SHP77 (cell line): ENCODE measurements at places on chromosomes 5 and 9.
A peak's percentile ranks its signal among the peaks of the same experiment; 100 is the strongest.

DNA sequence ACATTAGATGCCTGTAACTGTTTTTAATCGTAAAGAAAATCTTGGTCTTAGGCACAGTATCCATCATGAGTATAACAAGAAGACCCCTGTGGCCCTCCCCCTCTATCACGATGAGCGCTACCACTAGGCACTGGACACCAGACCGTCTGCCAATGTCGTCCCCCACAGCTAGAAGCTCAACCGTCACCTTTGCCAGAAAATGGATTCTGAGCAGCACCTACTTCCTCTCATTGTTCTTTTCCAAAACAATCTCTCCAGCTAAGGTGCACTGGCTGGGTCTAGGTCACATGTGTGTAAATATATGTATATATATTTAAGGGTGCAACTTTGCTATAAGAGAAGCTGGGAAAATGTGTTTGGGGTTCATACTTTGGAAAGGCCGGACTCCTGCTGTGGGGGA lies 15.7 kb upstream of the SSBP2 start:
- no peak for DNase-seq

DNA sequence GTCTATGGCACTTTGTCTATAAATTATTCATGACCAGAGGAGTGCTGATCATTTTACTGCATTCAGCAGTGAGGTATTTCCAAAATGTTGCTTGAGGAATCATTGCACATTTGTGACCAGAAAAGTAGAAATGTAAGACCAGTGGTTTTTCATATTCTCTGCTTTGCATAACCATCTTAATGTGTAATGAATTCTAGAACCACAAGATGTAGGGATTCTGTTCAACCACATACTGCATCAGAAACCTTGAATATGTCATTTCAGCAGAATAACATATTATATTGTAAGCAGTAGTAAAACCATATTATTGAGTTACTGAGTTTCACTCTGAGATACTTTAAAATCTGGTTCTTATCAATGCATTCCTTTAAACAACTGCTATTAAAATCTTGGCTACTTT lies 1243.4 kb downstream of the MAT2B start:
- DNase-seq, result no peak

DNA sequence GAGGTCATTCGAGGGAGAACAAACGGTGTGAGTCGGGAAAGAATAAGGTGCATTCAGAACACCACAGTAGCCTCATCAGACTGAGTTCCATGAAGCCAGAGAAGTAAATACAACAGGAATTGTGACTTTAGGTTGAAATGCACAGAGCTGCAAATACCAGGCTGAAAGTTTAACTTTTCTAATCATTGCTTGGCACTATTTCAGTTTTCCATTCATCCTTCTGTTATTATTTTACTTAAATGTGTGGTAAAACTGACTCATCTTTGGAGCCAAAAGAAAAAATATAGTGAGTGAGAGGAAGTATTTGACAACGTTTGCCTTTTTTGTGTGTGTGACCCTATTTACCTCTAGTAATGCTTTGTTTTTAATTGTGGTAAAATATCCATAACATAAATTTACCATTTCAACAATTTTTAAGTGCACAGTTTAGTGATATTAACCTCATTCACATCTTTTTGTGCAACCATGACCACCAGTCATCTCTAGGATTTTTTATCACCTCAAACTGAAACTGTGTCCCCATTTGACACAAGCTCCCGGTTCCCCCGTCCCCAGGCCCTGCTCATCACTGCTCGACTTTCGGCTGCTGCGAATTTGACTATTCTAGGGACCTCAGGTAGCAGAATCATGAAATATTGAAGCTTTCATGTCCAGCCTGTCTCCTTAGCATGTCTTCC lies 166.8 kb downstream of the HSD17B3 start:
- no peak for DNase-seq

DNA sequence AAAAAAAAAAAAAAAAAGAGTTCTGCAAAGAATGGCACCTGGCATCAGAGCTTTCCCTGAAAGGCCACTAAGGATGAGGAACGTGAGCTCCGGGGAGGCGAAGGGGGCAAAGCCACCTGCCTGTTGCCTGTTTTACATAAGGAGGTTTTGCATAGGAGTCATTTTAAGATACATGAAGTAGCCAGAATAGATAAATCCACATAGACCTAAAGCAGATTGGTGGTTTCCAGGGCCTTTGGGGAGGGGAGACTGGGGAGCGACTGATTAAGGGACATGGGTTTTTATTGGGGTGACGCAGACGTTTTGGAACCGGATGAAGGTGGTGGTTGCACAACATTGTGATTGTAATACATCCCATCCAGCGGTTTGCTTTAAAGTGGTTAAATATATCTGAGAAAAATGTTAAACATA lies 7.1 kb downstream of the NEK6 start:
- DNase-seq, result no peak

GRCh38 chr5:112779531-112779930 lies 41.8 kb downstream of the APC start:
- no peak for DNase-seq

- no peak for DNase-seq
Measured at GRCh38 chr5:137688210-137688840, 47.6 kb downstream of the KLHL3 start.

DNA sequence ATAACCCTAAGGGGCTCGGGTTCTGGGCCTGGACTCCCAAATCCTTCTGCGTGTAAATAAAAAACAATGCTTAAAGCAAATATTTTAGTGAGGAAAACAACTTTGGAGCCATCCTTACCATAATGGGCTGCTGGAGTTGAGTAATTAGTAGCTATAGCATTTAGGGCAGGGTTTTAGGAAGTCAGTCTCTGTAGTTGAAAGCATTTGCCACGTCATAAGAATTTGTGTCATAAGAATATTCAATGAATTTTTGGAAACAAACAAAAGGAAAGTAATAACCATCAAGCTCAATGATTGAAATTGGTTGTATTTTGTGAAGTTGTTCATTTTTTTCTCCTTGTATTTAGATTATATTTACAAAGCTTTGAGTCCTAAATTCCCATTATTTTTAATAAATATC lies 114.8 kb upstream of the ELL2 start:
- DNase-seq, result no peak

- DNase-seq, result no peak
Measured at GRCh38 chr5:18197734-18198133, 563.5 kb downstream of the TAF11L14 start.

DNA sequence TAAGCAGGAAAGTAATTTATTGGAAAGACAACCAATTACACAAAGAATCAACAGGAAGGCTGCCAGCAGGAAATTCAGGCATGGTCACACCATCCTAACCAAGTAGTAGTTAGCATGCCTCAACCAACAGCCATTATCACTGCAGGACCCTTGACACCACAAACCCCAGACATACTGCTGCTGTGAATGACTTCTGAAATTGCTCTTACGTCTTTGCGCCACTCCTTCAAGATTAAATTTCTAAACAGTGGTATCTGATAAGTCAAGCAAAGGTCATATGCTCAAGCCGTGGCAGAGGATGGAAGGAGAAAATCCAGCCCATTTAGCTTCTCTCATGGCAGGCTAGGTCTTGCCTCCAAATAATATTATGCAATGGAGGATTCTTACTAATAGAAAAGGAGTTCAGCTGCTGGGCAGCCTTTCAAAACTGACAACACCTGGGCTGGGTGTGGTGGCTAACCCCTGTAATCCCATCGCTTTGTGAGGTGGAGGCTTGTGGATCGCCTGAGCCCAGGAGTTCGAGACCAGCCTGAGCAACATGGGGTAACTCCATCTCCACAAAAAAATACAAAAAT lies 5.0 kb upstream of the PTGER4 start:
- DNase-seq, result no peak

DNA sequence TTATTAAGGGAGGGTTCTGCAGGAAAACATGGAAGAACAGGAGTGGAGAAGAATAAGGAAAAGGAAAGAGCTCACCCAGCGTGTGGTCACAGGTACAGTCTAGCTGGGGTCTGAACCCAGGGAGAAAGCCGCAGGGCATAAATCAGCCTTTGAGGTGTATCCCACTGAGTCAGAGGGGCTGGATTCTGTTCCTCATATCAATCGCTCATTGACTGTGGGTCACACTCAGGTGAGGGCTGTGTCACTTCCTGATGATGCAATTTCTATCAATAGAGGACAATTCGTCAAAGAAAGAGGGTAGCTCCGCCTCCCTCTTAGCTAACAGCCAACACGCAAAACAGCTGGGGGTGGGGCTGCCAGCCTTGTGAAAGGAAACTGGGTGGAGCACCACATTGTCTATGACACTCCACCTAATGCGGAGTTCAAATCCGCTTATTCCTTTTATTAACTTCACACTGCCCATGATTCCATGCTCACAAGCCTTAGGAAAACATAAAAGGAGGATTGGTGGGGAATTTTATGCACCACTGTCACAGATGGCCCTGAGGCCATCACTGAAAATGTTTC lies 176.2 kb downstream of the ICE1 start:
- DNase-seq, result peak; percentile 32

DNA sequence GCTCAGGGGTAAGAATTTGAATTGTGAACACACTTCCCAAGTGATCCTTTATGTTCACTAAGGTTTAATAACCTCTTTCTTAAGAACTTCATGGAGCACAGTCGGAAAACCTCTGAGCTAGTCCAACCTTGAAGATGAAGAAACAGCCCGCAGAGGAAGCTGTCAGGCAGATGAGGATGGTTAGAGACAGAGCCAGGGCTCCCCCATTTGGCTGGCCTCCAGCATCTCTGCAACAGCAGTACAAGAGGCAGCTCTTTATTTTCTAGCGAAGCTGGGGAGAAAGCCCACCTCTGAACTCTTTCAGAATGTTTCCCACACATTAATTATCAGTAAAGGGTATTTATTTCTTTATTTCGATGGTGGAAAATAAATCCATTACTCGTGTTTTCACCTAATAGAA lies 350.8 kb downstream of the DMRT2 start:
- DNase-seq, result no peak
